ENCODE measurements at places on chromosomes 12 and 14.
A peak's percentile ranks its signal among the peaks of the same experiment; 100 is the strongest.

GRCh38 chr12:52522346-52523011 lies 2.3 kb upstream of the KRT5 start:
- no peak for DNase-seq

DNA sequence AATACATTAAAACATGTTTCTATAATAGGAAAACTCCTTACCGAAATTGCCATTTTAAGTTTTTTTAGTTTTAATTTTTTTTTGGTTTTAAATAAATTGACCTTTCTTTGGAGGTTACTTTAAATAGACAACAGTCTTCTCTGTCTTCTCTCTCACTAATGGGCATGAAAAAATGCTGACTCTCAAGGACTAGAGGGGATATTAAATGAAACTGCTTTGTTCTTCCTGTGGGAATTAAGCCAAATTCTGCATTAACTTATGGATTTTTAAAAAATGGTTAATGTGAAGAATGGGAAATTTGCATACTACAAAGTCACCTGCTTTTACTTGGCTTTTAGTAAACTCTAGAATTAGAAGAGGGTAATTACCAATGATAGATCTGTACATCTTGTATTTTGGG lies 378.9 kb downstream of the TMTC2 start:
- DNase-seq, result no peak

- DNase-seq, result no peak
Observed at GRCh38 chr12:15629761-15630160, 159.4 kb downstream of the EPS8 start.

GRCh38 chr12:122974892-122975789 lies at the start of gene OGFOD2:
Gene OGFOD2, plus strand, starts transcription at chr12:122975244. Its CDS starts 8 bp downstream, at chr12:122975252.
- DNase-seq, result peak; percentile 94

- DNase-seq, result no peak
Observed at GRCh38 chr14:104634138-104634760, 29.7 kb upstream of the TMEM179 start.

GRCh38 chr14:55340482-55340881 lies 69.3 kb downstream of the FBXO34 start:
- no peak for DNase-seq

- no peak for DNase-seq
Observed at GRCh38 chr14:59852350-59852749, 18.2 kb downstream of the RTN1 start.

GRCh38 chr12:89427508-89428156 lies 75.3 kb upstream of the DUSP6 start:
- DNase-seq, result no peak

- DNase-seq, result no peak
Observed at GRCh38 chr12:76318773-76319594, 29.2 kb downstream of the BBS10 start.

- DNase-seq, result no peak
Observed at GRCh38 chr12:116392061-116392460, 114.6 kb upstream of the MED13L start.

DNA sequence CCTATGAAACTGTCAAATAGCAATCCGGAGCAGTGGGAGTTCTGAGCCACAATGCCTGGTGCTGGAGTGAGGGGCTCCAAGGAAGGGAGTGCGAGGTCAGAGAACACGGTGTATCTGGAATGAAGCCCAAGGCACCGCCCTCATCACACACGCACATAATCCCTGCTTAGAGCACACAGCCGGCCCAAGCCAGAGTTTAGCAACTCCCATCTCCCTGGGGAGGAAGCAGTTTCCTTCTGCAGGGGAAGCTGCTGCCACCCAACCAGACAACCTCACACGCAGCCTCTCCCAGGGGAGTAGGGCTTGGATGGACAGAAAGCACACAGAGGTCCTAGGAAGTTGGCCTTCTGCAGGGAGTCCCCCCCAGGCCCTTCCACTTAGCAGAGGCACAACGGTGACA lies 31.3 kb downstream of the ACTN1 start:
- peak; percentile 89 for DNase-seq

- no peak for DNase-seq
Observed at GRCh38 chr14:99062216-99062615, 209.8 kb downstream of the BCL11B start.

GRCh38 chr12:58922849-58923248 lies 2.5 kb upstream of the LRIG3 start:
- DNase-seq, result no peak

DNA sequence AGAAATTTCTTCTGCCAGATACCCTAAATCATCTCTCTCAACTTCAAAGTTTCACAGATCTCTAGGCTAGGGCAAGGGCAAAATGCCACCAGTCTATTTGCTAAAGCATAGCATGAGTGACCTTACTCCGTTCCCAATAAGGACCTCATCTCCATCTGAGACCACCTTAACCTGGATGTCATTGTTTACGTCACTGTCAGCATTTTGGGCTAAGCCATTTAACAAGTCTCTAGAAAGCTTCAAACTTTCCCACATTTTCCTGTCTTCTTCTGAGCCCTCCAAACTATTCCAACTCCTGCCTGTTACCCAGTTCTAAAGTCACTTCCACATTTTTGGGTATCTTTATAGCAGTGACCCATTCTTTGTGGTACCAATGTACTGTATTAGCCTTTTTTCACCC lies 259.2 kb upstream of the KITLG start:
- no peak for DNase-seq

GRCh38 chr12:114935658-114936057 lies 251.7 kb upstream of the TBX3 start:
- no peak for DNase-seq

DNA sequence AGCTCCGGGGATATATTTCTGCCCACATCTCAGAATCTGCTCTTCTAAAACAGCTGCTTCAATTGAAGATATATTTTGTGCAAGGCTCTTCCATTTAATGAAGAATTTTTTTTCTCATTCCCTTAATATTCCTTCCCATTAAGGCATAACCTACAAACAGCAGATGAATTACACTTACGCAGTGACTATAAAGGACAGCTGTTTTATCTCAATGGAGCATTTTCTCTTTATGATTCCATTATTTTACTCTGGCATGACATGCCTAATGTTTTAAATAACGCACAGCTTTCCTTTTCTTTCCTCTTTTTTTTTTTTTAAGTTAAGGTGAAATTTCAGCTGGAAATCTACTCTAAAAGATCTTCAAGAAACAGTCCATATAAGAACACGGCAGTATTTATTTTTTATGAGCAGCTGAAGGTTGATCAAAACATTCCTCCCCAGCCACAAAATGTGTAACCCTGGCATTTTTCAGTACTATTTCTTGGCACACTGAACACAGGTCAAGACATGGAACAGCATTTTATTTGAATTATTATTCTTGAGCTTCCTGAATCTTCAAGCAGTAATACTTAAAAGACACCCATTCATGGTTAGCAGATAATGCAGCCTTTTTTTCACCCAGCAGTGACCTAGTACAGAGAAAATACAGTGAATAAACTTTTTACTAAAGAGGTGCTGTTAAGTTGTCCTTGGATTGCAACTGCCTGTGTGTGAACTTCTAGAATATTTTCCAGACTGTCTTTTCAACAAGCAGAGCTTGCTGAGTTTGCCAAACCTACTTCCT lies 118.1 kb upstream of the FOXN3 start:
- DNase-seq, result no peak

DNA sequence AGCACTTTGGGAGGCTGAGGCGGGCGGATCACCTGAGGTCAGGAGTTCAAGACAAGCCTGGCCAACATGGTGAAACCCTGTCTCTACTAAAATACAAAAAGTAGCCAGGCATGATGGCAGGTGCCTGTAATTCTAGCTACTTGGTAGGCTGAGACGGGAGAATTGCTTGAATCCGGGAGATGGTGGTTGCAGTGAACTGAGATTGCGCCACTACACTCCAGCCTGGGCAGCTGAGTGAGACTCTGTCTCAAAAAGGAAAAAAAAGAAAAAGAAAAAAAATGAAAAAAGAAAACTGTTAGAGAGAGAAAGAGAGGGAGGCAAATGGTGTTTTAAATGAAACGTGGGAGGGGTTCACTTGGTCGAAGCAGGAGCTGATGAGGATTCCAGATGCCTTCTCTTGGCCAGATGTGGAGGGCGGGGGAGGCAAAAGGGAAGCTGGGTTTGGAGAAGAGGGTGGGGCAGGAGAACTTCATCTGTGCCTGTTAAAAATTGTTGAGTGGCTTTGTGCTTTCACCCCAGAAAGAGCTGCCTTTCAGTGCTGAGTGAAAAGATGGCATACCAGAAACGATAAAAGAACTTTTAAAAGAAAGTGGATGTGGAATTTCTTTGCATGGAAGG lies 1.1 kb downstream of the EMP1 start:
- DNase-seq, result peak; percentile 40

DNA sequence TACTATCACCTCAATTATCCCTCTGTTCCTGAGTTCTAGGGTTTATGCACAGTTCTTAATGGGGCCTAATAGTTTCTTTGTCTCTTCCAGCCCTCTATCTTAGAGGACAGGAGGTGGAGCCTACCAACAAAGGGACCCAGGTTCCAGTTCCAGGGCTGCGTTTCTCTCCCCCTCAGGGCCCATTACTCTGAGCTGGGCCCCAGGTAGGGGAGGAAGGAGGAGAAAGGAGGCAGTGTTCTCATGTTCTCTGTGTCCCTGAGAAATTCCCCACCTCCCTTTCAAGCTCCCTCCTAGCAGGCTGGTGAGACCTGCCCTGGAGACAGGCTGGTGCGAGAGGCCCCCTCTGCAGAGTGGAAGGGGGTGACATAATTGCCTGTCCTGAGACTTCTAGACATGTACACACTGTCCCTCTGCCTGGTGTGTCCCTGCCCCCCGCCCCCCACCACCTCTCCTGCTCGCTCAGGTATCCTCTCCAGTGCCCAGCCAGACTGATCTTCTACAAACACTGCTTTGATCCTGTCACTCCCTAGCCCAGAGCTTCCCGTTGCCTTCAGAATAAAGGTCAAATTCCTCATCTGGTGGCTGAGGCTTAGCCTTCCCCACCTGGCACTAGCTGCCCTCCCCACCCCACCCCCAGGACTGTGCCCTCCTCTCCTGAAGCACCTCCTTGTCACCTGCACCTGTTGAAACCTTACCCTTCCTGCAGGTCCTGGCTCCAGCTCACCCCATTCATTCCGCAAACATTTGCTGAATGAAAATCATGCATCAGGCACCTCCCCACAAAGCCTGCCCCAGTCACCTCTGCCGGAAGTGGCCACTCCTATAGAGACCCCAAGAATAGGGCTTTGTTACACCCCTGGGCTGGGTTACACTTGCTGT lies 21.1 kb upstream of the KRT8 start:
- peak; percentile 83 for DNase-seq

DNA sequence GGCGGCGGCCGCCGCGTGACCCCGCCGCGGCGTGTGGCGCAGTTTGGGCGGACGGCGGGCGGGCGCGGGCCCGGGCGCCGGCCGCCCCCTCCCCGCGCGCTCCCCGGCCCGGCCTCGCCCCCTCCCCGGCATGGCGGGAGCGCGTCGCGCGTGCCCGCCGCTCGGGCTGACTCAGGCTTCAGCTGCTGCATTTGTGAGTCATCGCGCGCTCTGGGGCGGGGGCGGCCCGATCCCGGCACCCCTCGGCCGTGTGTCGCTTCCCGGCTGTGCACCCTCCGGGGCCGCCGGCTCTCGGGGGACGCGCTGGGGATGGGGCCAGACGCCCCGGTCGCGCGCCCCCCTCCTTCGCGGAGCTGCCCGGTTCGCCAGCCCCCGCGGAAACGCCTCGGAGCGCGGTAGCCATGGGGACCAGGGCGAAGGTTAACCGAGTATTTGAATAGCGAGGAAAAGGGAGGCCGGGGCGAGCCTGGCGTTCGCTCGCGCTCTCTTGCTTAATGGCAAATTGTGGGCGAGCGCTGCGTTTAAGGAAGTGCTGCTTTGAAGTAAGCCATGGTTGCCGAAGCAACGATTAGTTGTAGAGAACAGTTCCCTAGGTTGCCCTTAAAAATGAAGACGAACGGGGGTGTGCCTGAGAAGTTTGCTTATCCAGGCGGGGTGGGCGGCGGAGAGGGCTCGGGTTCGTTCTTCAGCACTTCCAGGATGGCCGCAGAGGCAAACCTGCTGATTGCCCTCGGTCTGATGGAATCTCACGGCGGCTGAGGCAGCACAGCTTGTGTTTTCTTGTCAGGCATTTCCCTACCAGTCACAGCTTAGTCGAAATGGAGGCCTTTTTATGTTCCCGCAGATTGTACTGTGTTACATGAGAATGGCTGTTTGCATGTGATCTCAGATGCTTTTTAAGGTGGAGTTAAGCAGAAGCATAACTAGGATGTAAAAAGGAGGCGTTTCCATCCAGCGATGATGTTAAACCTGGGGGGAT lies 896 bp downstream of the EIF5 start:
- DNase-seq, result peak; percentile 83

- no peak for DNase-seq
Observed at GRCh38 chr12:29690728-29691127, 93.0 kb downstream of the TMTC1 start.

DNA sequence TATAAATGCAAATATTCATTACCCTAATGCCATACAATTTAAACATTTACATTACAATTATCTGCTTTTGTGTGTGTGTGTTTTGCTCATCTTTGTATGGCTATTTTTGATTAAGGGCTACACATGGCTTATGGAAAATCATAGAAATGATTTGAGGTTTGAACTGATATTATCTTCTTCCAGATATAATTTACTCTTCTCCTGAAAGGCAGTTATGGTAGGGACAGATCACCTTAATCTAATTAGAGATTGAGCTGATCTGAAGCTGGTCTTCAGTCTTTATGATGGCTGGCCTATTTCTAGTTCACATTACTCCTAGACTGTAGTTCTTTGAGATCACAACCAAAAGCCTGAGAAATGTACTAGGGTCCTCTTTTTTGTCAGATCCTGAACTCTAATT lies 15.6 kb downstream of the ABHD12B start:
- no peak for DNase-seq

GRCh38 chr12:132071830-132072384 lies 72.2 kb downstream of the DDX51 start:
- no peak for DNase-seq

DNA sequence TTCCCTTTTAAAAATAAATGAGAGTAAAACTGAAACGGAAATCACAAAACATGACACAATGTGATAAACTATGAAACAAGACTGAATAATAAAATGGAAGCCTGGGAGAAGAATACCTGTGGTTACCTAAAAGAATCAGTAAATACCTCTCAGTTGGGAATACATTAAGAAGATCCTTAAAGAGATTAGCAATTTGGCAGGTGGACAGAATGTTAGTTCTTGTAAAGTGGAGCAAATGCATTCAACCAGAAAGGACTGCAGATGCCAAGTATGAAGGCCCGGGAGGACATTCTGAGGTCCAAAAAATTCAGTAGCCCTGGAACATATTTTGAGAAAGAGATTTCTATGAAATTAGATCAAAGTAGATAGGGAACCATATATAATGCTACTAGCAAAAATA lies 861.3 kb upstream of the SEL1L start:
- no peak for DNase-seq

DNA sequence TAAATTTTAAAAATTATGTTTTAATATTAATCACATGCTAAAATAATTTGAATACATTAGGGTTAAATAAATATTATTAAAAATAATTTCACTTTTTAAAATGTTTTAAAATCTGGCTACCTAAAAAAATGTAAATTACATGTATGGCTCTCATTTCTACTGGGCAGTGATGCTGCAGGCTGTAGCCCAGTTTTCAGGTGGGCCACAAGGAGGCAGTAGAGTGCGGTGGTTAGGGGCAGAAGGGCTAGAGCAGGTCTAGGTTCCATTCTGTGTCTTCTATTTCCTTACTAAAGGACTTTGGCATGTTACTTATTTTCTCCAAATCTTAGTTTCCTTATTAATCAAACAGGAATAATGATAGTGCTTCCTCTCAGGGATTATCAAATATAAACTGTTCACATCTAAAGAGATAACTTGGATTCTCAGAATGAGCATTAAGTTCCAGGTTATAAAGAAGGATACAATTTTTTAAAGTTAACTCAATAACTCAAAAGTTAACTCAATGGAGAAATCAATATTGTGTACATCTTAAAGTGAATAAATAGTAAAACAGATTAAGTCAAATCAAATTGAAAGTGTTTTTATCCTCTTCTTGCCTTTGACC lies 54.9 kb upstream of the OVCH1 start:
- DNase-seq, result peak; percentile 70

- no peak for DNase-seq
Observed at GRCh38 chr14:83632375-83632774, 1897.6 kb upstream of the FLRT2 start.

All from colonic mucosa (tissue), 4 donors.